ENCODE measurements at places on chromosomes 12 and 14.

GRCh38 chr14:97331526-97331925 is 534.3 kb downstream of the VRK1 start:
- DNase-seq: no peak

DNA sequence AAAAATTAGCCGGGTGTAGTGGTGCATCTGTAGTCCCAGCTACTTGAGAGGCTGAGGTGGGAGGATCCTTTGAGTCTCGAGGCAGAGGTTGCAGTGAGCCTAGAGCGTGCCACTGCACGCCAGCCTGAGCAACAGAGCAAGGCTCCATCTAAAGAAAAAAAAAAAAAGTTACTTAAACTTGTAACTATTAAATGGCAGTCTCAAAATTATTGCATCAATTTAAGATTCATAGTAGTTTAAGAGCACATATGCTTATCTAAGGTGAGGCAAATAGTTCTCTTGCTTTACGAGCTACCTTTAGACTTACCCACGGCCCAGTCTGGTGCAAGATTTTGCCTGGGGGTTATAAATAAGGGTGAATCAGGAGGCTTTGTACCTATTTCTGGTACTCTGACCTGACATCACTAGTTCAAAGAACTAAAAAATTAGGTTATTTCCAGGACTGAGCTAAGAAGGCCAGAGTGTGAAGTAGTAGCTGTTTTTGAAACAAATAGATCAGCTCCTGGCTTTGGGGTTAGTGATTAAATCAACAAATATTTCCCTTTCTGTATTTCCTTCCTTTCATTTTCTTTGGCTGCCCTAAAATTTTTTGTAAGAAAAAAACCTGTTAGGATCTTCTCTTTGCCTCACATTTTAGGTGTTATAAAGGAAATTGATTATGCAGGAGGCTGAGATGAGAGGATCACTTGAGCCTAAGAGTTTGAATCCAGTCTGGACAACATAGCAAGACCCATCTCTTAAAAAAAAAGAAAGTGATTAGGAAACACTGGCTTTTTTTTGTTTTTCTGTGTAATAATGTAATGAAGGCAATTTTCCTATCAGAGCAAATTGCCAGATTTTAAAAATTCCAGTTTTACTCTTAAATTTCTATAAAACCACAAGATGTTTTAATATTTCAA is 3.6 kb downstream of the MGAT2 start:
- no peak for DNase-seq

DNA sequence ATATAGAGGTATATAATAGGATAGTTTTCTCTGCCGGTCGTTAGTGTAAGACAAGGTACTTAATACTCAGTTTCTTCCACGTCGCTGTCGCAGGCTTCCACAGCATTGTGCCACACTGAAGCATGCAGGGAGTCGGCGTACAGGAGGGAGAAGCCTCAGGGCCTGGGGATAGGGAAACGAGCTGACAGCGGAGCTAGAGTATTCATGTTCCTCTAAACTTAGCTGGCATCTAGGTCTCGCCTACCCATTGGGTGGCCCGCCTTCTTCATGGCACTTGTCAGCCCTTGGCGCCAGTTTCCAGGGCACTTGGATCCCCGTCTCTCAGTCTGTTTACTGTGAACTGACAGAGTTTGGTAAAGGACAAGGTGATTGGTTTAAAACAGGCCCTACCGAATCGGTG is 73.6 kb downstream of the GNS start:
- no peak for DNase-seq

DNA sequence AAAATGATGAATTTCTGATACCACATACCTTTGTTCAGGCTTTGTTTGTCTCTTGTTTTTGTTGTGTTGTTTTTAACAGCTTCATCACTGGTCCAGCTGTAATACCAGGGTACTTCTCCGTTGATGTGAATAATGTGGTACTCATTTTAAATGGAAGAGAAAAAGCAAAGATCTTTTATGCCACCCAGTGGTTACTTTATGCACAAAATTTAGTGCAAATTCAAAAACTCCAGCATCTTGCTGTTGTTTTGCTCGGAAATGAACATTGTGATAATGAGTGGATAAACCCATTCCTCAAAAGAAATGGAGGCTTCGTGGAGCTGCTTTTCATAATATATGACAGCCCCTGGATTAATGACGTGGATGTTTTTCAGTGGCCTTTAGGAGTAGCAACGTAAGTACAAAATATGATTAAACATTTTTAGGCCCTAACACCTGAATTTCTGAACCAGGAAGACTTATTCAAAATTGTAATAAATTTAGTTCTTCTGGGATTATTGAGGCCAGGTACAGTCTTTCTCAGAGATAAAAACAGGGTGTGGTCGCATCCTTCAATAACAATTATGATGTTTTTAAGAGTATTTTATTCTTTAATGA is 22.4 kb downstream of the RXYLT1 start:
- no peak for DNase-seq

DNA sequence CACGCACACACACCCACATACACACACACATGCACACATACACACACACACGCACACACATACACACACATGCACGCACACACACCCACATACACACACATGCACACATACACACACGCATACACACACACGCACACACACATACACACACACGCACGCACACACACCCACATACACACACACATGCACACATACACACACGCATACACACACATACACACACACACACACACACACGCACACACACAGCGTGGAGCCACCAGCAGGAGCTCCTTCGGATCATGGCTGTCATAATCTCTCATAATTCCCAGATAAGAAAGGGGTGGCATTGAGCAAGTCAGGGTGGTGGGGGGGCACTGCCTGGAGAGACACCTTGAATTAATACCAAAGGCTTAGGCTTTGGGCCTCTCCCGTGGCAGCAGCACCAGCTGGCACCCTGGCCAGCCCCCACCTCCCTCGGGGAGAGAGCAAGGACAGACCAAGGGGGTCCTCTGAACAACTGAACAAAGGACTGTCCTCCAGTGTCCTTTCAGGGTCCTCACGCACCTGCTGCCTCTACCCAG is 21.9 kb downstream of the ANO2 start:
- DNase-seq: no peak

DNA sequence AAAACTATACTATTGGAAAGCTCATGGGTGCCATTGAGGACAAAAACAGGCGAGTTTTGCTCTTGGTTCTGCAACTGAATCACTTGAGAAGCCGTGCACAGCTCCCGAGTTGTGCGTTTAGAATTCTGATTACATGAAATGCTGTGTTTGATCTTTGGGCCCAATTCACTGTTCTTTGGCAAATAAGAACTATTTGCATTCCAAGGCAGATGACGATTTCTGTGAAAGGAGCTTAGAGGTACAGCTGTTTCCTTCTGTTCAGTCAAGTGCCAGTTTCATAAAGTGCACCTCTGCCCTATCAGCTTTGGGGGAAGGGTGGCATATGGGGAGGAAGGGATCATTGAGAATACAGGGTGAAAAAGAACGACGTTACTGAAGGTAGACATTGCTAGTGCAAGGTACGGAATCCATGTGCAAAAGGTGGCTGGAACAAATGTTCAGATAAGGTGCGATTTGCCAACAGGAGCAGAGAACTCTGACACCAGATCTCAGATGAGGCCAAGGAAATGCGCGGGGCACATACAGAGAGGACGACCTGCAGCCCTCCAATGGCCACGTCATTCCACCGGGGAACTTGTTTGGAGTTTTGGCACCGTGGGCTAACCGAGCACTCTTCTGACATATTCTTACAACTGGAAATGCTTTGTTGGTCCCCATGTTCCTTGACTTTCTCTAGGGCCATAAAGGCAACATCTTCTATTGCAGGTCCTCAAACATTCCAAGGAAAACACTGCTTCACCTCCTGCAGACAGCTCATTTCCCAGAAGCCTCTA is 30.1 kb downstream of the TCHP start:
- no peak for DNase-seq

DNA sequence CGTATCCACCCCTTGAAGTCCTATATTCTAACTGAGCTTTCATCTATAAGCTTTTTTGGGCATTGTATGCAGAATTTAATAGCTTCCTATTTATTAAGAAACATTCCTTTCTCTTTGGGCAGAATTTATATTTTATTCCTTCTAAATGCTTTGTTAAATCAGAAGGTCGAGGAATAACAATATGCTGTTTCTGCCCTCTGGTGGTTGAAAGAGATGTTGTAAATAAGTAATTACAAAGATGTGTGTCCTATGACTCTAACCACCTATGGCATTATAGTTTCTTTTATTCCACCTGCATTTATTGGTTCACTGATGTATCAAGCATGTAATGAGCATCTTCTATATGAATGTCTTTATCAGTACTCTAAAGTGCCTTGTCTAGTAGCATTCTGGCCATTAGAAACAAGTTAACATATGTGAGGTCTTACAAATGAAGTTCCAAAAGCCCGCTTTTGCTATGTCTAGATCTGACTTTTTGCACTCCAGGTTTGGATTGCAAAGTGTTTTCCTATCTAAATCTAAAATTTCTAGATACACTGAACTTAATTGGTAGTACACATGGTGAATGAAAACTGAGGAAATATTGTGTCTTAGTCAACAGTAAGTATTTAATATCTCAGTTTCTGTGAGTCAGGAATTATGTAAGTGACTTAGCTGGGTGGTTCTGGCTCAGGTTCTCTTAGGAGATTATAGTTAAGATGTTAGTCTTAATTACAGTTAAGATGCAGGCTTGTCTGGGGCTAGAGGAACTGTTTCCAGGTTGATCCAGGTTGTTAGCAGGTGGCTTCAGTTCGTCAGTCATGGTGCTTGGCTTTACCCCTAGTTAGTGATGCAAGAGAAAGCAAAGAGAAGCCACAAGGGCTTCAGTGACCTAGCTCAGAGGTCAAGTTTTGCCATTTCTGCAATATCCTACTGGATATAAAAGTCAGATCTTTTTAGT is 57.5 kb downstream of the PLEKHA5 start:
- no peak for DNase-seq

- no peak for DNase-seq
Observed at GRCh38 chr14:53946404-53947093, 10.1 kb downstream of the BMP4 start.

DNA sequence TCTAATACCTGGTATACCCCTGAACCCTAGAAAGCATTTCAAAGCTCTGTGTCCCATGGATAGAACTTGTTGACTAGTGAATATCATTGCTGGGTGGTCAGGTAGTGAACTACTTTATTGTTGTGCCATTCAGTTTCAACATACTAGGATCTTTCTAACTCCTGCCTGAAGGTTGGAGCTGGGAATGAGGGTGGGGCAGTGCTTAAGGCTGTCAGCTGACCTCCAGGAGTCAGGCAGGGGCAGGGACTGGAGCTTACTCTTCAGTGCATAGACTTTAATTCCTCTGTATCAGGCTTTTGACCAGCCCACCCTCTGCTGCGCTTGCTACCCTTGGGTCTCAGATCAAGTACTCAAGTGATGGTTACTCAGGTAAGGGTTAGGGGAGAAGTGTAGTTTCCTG is 102.6 kb upstream of the RFX4 start:
- DNase-seq: no peak

GRCh38 chr12:62075870-62076269 is 184.3 kb upstream of the USP15 start:
- no peak for DNase-seq

GRCh38 chr14:89425931-89426330 is 8.9 kb upstream of the FOXN3 start:
- no peak for DNase-seq

DNA sequence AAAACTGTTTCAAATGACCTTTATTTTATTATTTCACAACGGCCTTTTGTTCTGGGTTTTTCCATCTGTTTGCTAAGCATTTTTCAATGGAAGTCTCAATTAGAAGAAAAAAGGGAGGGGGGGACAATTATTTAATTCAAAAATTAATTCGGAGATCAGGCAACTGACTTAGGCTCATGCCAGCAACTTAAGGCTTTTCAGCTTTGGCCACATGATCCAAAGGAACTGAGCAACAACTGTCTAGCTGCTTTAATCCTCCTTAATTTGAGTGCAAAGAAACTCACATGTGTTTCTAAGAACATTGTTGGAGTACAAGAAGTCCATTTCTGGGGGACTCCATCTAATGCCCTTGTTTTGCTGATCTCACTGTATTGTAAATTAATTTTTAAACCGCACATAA is 188.0 kb downstream of the EXOC5 start:
- DNase-seq: no peak

- no peak for DNase-seq
Observed at GRCh38 chr12:48169011-48169410, 11.7 kb upstream of the ASB8 start.
